Spinal cord (tissue), 10 donors: ENCODE measurements at places on chromosomes 2 and 18. TPM values are rescaled to one million over a fixed set of nuclear protein-coding genes. Genes with fewer than 3 reads are reported as not detected.

The THUMPD2 gene
- 16.8 TPM for total RNA-seq

The TUBA3D gene
- not detected for total RNA-seq

The CXCR1 gene
- 0.89 TPM for total RNA-seq

The KIAA2012 gene
- 1.2 TPM for total RNA-seq

The SLC5A7 gene
- 3.7 TPM for total RNA-seq

The SLC23A3 gene
- total RNA-seq: 1.7 TPM

The CSRNP3 gene
- 82.9 TPM for total RNA-seq

The ASAP2 gene
- 30.5 TPM for total RNA-seq

The ZNF892 gene
- 16.2 TPM for total RNA-seq

The ELAC1 gene
- total RNA-seq: 10.8 TPM

The RAD51AP2 gene
- 0.22 TPM for total RNA-seq

The SEPTIN10 gene
- 82.6 TPM for total RNA-seq

The FAM161A gene
- 12.6 TPM for total RNA-seq

The SPC25 gene
- total RNA-seq: 9.4 TPM

The UGT1A10 gene
- not detected for total RNA-seq

- no peak for DNase-seq
Observed at GRCh38 chr2:241802421-241803318, 6.3 kb upstream of the NEU4 start.

GRCh38 chr2:237184919-237185552 lies 99.3 kb downstream of the COPS8 start:
- no peak for DNase-seq

- no peak for DNase-seq
Observed at GRCh38 chr2:69954084-69954483, 7.3 kb downstream of the ASPRV1 start.

GRCh38 chr18:55841314-55841713 lies 253.3 kb upstream of the TCF4 start:
- DNase-seq: no peak

- no peak for DNase-seq
Observed at GRCh38 chr2:233853883-233854240, 473 bp downstream of the HJURP start.

DNA sequence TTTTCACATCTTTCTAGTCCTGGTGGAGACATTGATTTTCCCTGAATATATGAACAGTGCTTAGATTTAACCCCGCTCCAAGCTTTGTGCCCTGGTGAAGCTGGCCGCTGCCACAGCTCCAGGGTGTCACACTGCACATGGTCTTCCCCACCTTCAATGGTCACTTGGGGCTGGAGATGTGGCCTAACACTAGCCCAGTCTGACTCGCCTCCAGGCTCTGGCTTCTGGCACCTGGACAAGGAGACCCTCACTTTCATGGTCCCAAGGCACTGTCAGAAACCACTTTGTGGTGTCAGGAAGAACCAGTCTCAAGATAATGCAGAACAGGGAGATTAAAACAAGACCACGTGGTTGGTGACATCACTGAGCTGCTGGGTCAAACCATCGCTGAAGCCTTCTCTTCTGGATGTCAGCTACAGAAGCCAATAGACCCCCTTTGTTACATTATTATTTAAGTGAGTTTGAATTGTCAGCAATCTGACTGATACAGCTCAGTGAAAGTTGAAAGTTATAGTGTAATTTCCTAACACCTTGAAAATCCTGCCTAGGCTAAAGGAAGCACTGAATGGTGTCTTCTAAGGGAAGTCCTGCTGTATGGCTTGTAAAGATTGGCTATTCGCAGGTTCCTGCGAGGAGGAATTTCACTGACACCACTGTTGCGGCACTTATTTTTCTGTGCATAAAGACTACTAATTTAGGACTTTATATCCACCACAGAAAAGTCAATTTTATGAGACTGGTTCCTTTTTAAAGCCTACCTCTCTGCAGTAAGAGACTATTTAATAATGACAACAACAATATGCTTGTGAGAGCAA lies 55.0 kb upstream of the CTDP1 start:
- no peak for DNase-seq

- no peak for DNase-seq
Observed at GRCh38 chr2:132873738-132874137, 203.7 kb upstream of the LYPD1 start.

DNA sequence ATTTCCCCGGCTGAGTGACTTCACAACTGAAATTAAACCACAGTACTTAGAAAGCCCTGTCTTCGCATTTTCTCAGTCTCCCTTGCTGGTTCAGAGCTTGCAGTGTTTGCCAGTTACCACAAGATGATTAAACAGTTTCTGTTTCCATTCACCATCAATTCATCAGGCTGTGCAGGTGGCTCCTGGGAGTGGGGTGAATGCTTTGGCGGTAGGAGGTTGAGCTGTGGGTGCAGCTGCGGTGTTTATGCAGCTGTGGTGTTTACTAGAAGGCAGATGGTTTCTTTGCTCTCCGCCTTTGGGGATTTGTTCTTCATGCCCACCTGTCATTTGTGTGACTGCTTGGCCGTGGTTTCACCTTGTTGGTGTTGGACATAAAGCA lies 16.1 kb downstream of the ACOXL start:
- peak; percentile 23 for DNase-seq

DNA sequence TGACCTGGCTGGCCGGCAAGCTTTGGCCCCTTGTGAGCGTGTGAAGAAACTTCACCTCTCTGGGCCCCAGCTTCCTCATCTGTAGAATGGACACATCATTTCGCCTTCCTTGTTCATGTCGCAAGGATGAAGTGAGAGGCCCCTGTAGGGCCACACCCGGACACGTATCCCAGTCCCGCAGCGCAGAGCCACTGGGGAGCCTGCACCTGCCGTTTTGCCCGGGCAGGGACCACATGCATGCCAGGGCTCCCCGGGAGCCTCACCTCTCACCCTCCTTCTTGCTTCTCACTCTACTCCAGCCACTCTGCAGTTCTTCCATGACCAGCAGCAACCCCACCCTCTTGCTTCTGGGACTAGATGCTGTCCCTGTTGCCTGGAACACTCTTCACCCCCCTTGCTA lies 77.5 kb downstream of the FAM168B start:
- DNase-seq: no peak

- DNase-seq: peak; percentile 72
Observed at GRCh38 chr2:50753234-50753633, 278.7 kb downstream of the NRXN1 start.

- DNase-seq: no peak
Observed at GRCh38 chr18:76985951-76986236, 146.7 kb downstream of the MBP start.

GRCh38 chr18:67243799-67244587 lies 272.5 kb downstream of the DSEL start:
- DNase-seq: no peak

- DNase-seq: no peak
Observed at GRCh38 chr2:152525277-152525838, 190.4 kb downstream of the FMNL2 start.

GRCh38 chr2:144939590-144939989 lies 419.7 kb upstream of the ZEB2 start:
- DNase-seq: no peak

- DNase-seq: no peak
Observed at GRCh38 chr2:1611886-1612285, 132.4 kb downstream of the PXDN start.

GRCh38 chr18:48742304-48742703 lies 203.5 kb downstream of the CTIF start:
- no peak for DNase-seq

- DNase-seq: no peak
Observed at GRCh38 chr2:106552921-106553320, 65.8 kb downstream of the CD8B2 start.

GRCh38 chr18:45851161-45851925 lies 25.9 kb downstream of the SIGLEC15 start:
- DNase-seq: no peak

GRCh38 chr2:237717366-237718276 lies 81.0 kb upstream of the RBM44 start:
- DNase-seq: no peak

DNA sequence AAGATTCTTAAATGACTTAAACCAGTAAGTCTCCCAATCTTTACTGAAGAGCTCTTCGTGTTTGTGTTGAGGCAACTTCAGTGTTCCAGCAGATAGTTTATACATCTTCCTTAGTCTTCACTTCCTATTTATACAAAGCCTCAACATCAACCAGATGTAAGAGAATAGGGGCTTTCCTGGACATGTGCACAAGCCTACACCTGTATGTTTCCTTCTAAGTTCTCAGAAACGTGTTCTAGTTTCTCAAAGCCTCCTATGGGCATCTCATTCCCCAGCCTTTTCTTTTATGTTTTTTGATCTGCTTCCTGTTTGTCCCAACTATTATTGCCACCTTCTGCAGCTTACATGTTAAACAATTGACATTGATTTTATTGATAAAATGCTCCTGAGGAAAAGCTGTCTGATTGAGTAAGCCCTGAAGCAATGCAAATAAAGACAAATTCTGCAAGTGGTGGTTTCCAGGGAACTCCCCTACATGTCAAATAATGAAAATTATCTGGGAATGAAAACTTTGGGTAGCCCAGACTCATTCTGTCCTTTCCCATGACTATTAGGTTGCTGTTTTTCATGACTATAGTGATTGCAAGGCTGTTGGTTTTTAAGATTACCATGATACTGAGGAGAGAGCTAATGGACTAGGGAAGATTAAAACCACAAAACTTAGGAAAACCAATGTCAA lies 663.3 kb upstream of the ACVR2A start:
- DNase-seq: no peak

- DNase-seq: no peak
Observed at GRCh38 chr2:54048117-54048785, 67.2 kb upstream of the ACYP2 start.

- DNase-seq: peak; percentile 33
Observed at GRCh38 chr2:214574084-214574781, 163.4 kb downstream of the VWC2L start.

DNA sequence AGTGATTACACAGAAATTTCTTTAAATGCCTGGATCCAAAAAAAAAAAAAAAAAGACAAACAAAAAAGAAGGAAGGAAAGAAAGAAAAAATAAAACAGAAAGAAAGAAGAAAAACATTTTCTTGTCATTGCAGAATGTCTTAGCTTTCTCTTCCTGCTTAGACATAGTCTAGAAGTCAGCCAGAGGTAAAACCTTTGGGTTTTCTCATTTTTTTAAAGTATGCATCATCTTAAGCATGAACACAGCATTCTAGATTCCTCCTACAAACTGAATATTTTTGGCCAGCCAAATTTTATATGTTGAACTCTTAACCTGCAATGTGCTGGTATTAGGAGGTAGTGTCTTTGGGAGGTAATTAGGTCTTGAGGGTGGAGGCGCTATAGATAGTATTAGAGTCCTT lies 243.9 kb downstream of the TRIB2 start:
- no peak for DNase-seq
